ENCODE measurements at places on chromosomes 11 and 22.

DNA sequence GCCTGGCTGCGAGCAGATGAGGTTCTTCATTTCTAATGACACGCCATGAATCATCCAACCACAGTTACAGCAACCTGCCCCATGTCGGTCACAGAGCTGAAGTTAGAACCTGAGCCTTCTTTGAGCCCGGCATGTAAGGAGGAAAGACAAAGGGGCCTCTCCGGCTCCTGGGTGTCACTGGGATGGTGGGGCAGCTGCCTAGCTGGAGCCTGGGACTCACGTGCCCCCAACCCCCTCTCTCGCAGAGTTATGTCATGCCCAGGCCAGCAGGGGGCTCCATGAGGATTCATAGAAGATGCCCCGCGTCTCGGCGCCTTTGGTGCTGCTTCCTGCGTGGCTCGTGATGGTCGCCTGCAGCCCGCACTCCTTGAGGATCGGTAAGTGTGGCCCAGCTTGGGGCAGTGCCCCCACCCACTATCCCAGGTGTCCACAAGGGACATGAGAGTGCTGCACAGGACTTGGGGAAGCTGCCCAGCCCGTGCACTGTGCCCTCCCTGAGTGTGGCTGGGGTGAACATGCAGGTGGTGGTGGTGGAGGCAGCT, 148.5 kb downstream of the GRIK4 start:
- DNase-seq: peak; percentile 16

DNA sequence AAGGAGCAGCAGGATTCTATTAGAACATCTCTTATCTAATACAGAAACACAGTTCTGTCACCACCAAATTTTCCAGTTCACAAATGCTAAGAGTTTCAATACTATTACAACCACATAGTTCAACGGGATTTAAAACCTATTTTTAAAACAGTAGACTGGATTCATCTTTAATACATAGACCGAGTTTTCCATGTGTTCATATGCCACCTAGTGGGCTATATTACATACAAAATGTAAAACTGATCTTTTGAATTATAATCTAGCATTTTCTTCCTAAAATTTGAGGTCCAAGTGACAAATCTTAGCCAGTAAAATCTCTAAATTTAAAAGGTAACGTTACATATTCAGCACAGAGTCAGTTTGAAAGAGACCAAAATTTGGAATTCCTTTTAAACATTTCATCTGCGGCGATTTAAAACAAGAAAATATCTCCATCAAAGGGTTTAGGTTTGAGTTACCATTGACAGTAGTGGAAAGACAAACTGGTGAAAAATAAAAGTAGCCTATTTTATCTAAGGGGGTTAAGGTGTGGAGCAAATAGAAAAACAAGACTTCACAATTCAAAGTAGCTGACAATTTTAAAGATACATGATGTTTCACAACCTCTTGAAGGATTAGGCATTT, 269.3 kb upstream of the MPPED2 start:
- no peak for DNase-seq

DNA sequence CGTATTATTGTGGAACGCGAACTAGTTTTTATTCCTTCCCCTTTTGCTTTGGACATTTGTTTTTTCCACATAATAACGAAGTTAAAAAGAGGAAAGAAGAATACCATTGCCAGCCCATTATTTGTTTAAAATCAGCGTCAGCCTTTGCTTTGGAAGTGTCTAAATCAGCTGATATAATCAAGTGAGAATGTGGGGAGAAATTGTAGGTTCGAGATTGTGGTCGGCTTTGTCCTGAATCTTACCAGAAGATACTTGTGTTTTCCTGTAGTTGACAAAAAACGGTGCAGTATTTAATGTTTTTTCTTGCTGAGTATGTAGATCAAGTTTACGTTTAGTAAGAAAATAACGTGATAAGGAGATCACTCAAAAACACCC, 935 bp downstream of the ZNF143 start:
- peak; percentile 58 for DNase-seq

- DNase-seq: no peak
Observed at GRCh38 chr22:20764729-20765128, 9.2 kb upstream of the SERPIND1 start.

GRCh38 chr11:22671751-22672150, 5.3 kb downstream of the GAS2 start:
- no peak for DNase-seq

DNA sequence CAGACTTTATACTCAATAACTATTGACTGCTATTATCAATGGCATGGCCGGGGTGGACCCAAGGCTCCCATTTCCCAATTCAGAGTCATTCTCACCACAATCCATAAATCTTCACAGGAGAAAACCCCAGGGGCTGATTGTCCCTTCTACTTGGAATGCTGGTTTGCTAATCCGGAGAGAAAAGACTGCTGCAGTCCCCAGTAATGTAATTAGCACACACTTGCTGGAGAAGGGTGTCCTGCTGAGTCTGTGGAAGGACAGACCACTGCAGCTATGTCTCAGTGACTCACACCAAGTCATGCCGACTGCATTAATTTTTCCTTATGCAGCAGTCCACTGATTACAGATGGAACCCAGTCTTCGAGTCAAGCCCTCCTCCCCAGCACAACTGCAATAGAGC, 5.9 kb upstream of the ETS1 start:
- DNase-seq: no peak

DNA sequence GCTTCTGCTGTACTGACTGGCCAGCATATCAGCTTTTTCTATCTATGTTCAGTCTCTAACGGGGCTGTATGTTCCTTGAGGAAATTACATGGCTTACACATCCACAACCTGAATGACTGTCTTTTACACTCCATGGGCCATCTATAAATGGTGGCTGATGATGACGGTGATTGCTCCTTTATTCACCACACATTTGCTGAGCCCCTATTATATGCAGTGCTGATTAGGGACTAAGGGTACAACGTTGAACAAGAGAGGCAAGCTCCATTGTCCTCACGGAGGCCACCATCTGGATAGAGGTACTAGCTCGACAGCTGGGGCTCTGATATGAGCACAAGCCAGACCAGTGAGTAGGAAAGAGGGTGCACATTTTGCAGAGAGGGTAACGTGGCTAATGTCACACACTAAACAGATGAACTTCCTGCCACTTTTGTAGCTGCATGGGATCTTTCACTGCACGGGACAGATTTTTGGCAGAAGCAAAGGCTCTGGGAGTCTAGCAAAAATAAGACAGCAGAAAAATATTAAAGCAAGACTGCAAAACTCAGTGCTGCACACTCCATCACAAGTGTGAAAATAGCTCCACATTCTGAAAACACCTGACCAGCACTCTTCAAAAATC, 30.6 kb downstream of the DRD2 start:
- DNase-seq: no peak

DNA sequence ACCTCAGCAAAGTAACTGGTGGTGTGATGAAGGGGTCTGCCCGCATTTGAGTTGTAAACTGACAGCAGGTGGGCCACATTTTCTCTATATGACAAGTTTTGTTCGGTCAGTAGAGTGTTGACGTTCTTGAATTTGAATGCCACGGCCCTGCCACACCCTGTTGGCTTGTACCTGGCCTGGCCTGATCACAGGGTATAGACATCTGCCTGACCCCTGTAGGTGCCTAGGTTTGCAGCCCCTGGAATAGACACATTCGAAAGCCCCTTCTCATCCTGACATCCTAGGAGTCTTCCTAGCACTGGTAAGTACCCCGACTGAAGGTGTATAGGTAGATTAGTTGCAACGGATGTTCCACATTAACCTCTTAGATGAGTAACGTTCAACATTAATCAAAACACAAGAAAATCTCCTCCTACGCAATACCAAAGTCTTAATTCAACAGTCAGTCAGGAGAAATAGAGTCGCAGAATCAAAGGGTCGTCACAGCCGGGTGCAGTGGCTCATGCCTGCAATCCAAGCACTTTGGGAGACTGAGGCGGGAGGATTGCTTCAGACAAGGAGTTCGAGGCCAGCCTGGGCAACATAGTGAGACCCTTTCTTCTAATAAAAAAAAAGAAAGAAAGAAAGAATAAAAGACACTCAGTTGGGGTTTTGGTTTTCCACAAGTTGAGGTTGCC, 43.6 kb upstream of the CD5 start:
- no peak for DNase-seq

DNA sequence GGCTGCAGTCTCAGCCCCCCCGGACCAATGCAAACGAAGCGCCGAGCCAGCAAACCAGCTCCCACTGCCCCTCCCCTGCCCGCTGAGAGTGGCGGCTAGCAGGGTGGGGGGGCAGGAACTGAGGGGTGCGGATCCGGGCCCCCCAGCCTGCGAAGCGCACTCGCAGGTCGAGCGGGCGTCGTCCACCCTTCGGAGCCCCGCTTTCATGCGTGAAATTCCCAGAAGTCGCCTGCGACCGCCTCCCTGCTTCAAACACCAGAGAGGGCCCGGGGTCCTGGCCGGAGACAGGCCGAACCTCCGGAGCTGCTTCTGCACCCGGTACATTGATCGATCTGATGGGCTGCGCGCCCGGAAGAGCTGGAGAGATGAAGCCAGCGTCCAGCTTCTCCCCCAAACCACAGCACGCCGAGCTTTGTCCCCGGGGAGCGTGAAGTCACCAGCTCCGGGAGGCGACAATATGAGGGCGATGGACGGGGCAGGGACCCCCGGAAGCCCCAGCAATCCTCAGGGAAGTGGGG, 646 bp upstream of the PATZ1 start:
- DNase-seq: no peak

DNA sequence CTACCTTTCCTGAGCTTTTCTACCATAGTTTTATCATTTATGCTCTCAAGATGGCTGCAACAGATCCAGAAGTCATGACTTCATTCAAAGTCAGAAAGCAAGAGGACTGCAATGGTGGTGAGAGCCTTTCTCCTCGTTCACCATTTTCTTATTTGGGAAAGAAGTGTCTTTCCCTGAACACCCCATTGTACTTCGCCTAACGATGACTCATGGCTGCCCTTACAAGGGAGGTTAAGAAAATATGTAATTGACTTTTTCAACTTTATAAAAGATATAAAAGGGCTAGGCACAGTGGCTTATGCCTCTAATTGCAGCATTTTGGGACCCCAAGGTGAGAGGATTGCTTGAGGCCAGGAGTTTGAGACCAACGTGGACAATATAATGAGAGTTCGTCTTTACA, 541.7 kb downstream of the METTL15 start:
- DNase-seq: no peak

- DNase-seq: no peak
Observed at GRCh38 chr22:42462016-42462415, 29.8 kb upstream of the NFAM1 start.

- no peak for DNase-seq
Observed at GRCh38 chr11:8641332-8641731, 41.1 kb downstream of the TRIM66 start.

DNA sequence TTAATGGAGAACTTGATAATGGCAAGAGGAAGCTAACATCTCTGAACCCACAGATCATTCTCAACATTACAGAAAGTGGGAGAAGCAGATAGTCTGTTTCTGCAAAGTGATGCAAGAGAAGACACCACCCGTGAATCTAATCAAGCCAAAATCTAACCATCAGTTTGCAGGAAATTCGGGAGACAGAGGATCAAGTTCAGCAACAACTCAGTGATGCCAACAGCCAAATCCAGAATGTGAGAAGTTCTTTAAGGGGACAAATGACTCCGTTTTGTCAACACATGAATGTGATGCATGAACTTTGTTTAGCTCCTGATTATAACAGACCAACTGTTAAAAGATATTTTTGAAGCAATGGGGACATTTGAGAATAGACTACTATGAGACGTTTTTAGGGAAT, 95.2 kb upstream of the LDLRAD3 start:
- DNase-seq: no peak

GRCh38 chr22:21759646-21760376, 24.2 kb upstream of the YPEL1 start:
- no peak for DNase-seq

DNA sequence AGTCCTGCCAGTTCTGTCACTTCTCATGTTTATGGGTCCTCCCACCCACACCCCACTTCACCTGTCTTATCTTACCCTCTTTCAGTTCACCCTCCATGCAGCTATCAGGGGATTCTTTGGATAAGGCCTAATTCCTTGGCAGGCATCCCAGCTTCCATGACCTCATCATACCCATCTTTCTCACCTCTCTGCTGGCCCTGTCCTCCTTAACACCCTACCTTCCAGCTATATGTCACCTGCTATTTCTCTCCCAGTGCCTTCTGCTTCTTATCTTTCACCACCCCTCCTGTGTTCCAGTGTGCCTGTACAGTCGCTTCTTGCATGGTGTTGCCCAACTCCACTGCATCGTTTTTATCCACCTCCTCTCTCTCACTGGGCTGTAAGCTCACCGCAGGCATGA, 28.3 kb downstream of the SNU13 start:
- DNase-seq: no peak

- peak; percentile 70 for DNase-seq
Observed at GRCh38 chr11:47468598-47469214, 19.8 kb upstream of the RAPSN start.

DNA sequence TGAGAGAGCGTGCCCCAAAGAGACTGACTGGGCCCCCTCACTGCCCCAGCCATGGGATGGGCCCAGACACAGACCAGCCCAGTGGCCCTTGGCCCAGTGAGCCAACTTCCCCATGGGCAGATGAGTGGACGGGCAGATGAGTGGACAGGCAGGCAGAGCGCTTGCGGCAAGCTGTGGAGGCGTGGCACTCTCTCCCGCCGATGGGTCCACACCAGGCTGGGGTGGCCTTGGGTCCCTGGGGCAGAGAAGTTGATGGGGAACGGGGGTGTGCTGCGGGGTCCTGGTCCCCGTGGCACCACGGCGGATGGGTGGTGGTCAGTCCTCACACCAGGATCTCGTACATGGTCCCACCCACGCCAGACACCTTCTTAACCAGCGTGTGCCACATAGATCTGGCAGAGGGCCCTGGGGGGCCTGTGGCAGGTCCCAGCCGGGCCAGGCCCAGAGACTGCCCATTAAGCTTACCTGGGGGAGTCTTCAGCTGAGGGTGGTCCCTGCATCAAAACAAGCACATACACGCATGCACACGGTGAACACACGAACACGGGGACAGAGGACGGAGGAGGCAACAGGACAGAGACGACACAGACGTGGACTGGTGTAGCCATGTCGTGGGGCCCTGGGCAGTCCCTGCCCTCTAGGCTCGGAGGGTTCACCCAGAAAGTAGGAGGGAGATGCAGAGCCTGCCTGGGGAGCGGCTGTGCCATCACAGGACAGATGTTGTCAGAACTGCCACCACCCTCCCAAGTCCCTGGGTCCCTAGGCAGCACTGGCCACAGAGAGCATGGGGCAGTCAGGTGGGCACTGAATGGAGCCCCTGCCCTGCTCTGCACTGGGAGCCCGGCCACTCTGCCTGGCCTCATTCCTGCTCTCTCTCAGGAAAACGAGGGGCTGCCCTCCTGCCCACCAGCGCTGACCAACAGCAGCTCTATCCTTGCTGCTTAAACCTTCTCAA, 182.2 kb downstream of the IGLL1 start:
- no peak for DNase-seq

All from inflammatory macrophage treated with lipopolysaccharide for 1 hour (primary cell).